ENCODE measurements at places on chromosomes 12 and 14. TPM values are rescaled to one million over a fixed set of nuclear protein-coding genes. Genes with fewer than 3 reads are reported as not detected.

APOF gene
- total RNA-seq, result not detected

PRPH gene
- not detected for total RNA-seq

KCTD10 gene
- 28.6 TPM for total RNA-seq

DNA sequence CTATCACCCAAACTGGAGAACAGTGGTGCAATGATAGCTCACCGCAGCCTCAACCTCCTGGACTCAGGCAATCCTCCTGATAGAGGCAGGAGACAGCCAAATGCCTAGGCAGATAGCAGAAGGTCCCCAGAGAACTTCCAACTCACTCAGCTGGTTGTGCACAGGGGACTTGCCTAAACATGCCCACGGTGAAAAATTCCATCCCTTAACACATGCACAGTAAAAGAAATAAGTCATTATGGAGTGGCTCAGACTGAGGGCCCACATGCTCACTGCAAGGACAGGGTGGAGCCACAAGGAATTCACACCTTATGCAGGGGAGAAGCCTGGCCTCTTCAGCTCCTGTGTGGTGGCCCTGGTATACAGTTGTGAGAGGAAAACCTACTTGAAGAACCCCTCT, 525.8 kb upstream of the ATP2B1 start:
- no peak for DNase-seq

GMPR2 gene
- total RNA-seq, result 52.9 TPM

DNA sequence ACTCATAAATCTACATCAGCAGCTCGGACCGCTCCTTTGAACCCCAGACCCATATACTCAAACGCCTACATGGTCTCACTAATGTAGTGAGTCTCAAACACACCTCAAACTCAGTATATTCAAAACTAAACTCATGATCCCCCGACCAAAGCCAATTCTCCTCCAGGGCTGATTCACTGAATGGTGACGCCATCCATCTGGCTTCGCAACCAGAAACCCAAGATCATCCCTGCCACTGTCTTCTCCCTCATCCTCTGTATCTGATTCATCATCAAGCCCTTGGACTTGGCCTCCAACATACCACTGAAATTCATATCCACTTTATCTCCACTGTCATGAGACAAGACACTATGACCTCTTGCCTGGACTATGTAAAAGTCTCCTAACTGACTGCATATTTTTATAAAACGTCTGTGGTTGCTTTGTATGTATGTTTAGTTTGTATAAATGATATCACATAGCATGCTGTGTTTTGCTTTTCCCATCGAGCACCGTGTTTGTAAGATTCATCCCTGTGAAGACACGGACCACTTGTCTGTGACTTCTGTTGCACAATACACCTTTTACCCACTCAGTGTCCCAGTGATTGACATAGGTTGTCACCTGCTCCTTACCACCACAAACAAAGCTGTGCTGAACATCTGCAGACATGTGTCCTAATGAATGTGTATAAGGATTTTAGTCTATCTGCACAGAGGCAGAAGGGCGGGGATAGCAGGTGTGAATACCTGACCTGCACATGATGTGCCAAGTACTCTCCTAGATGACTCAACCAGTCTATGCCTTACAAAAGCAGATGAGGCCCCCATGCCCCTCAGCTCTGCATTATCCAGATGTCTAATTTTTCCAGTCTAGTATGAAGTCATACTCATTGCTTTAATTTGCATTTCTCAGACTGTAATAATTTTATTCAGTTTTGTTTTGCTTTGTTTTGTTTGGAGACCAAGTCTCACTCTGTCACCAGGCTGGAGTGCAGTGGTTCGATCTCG, 76.9 kb downstream of the VWF start:
- peak; percentile 57 for DNase-seq

HNF1A gene
- total RNA-seq, result not detected

DNA sequence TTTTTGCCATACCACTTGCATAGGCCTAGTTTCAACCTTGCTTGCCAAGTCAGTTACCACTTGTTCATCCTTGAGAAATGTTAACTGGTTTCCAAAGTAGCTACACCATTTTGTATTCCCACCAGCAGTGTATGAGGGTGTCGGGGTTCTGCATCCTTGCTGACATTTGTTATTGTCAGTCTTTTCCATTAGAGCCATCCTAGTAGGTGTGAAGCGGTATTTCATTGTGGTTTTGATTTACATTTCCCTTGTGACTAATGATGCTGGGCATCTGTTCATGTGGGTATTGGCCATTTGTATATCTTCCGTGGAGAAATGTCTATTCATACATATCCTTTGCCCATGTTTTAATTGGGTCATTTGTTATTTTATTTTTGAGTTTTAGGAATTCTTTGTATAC, 27.6 kb upstream of the GALNT16 start:
- DNase-seq, result no peak

- no peak for DNase-seq
These were observed 612 bp upstream of the RBM23 start for GRCh38 chr14:22919601-22919921.

BAG5 gene
- total RNA-seq, result 17.9 TPM

ACRBP gene
- not detected for total RNA-seq

DNA sequence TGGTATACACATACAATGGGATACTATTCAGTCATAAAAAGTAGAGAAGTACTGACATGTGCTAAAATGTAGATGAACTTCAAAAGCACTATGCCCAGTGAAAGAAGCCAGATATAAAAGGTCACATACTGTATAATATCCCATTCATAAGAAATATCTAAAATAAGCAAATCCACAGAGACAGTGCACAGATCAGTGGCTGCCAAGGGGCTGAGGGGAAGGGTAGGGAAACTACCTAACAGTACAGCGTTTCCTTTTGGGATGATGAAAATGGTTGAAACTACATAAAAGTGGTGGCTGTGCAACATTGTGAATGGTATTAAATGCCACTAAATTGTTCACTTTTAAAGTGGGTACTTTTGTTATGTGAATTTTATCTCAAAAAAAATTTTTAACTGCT, 11.9 kb downstream of the EAPP start:
- no peak for DNase-seq

GRCh38 chr14:60482743-60483142, 3.1 kb downstream of the C14orf39 start:
- DNase-seq, result no peak

GRCh38 chr12:106643000-106643399, 60.2 kb downstream of the RFX4 start:
- peak; percentile 35 for DNase-seq

TAS2R9 gene
- not detected for total RNA-seq

- DNase-seq, result no peak
These were observed 77.4 kb downstream of the EML1 start for GRCh38 chr14:99870617-99871016.

DNA sequence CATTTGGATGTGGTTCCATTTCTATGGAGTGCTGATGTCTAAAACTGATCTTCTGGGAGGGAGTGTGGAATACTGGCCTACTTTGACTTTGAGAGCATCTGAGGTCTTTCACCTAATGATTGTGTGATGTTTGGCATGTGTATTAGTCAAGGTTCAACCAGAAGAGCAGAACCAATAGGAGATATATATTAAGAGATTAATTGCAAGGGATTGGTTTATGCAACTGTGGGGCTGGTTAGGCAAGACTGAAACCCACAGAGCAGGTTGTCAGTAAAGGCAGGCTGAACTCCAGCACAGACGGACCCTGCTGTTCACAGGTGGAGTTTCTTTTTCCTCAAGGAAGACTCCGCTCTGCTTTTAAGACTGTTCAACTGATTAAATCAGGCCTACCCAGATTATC, 11.6 kb downstream of the BMAL2 start:
- DNase-seq, result no peak

DNA sequence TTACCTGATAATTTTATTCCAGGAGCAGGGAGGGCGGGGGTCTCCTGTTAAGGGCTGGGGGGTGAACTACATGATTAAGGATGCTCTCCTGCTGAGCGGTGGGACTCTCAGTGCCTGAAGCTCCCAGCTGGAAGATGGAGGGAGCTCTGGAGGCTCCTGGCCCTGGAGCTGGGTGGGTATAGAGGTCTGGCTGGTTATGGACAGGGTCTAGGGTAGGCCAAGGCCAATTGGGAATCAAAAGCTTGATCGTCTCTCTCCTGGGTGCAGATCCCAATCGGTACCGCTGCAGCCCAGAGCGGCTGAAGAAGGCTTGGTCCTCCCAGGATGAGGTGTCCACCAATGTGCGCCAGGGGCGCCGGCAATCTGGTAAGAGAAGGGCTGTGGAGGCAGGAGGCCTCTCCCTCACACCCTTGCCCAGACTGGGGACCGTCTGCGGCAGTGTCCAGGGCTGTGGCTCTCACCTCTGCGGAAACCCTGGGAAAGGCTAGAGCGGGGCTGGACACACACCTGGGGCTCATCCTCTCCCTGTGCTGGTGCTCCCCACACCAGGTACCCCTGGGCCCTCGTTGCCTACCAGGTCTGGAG, 28.4 kb downstream of the PLEKHG3 start:
- no peak for DNase-seq

DNA sequence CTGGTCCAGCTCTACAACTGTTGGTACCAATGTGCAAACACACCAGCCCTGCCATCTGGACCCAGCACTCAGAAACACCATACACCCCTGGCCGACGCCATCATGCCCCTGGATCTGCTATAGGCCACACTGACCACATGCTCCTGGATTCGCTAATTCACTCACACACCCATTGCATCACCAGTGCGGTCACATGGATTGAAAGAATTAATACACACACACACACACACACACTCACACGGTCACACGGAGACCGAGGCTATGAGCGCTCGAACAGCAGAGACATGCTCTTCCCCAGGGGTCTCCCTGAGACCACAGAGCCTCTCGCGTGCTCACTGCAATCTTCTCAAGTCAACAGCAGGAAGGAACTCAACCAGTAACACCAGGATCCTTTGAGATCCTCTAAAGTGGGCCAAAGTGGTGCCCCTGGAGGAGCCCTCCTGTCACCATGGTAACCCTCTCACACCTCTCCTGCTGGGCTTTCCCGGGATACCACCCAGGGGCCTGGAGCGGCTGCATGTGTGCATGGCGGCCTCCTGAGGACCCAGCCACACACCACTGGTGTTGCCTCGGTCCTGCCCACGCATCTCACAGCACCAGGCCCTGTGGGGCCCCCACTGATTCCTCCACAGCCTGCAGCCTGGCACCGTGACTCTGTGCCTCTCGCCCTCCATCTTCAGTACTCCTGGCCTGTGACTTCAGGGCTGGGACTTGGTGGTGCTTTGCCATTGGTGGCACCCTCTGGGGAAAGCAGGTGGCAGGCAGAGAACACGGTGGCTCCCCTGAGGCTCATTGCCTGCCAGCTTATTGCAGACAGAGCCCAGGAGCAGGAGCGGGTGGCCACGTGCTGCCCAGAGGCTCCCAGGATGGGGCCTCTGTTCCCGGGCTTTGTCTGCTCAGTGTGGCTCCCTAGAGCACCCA, 15.1 kb downstream of the LRTM2 start:
- DNase-seq, result no peak

DPF3 gene
- total RNA-seq, result 6.5 TPM
